ENCODE measurements at places on chromosomes 6 and 20. TPM values are rescaled to one million over a fixed set of nuclear protein-coding genes. Genes with fewer than 3 reads are reported as not detected.

GRCh38 chr6:151082079-151082478 lies 157.7 kb upstream of the AKAP12 start:
- DNase-seq, result no peak

DNA sequence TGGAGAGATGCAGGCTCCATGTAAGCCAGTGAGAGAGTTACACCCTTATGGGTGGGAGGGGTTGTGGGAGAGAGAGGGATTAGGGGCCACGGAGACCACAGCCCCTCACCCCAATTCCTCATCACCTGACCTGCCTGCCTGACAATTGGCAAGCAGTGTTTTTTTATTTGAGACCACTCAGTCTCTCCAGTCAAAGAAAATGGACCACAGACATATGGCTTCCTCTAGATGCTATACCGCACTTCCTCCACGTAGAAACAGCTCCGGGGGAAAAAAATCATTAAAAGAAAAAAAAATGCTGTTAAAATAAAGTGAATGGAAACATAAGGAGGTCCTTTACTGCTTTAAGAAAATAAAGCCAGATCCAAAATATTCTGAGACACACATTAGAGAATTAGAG lies 152.7 kb downstream of the MYLK4 start:
- no peak for DNase-seq

DNA sequence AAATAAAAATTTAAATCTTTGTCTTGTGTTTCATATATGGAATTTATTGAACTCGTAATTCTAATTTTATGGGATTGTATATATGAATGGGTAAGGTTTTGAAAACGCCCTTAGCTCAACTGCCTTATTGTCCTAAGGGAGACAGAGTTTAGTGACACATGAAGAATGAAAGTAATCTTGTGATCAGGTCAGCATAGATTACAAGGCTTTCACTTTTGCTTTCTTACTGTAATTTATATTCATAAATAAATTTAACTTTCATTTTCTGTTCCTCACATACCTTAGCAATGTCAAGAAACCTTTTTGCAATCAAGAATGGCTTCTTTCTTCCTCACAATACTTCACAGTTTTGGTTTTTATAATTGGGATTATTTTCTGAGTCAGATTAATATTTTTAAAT lies 14.4 kb downstream of the KPNA5 start:
- DNase-seq, result no peak

GRCh38 chr20:2080532-2081224 lies 20.9 kb upstream of the STK35 start:
- DNase-seq, result no peak

GRCh38 chr6:146785001-146785585 lies 186.3 kb downstream of the ADGB start:
- DNase-seq, result peak; percentile 54

- DNase-seq, result no peak
These were observed 45.4 kb downstream of the RARS2 start for GRCh38 chr6:87544474-87544735.

GRCh38 chr6:18070486-18070885 lies 52.0 kb downstream of the NHLRC1 start:
- DNase-seq, result no peak

DNA sequence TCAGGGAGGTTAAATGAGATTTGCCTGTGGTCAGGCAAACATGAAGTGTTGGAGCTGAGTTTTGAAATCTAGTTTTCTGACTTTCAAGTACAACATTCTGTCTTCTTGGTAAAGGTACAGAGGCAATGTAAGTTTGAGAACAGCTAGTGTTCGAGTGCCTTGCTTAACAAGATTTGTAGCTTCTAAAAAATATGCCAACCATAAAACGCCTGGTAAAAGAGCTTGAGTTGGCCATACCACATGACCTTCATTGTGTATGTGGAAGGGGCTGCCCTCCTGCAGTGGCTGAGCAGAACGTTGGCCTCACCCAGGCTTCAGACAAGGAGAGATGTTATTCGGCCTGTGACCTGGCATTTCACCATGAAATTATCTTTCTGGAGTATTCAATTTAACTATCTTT lies 86.5 kb downstream of the MAP7 start:
- DNase-seq, result no peak

DNA sequence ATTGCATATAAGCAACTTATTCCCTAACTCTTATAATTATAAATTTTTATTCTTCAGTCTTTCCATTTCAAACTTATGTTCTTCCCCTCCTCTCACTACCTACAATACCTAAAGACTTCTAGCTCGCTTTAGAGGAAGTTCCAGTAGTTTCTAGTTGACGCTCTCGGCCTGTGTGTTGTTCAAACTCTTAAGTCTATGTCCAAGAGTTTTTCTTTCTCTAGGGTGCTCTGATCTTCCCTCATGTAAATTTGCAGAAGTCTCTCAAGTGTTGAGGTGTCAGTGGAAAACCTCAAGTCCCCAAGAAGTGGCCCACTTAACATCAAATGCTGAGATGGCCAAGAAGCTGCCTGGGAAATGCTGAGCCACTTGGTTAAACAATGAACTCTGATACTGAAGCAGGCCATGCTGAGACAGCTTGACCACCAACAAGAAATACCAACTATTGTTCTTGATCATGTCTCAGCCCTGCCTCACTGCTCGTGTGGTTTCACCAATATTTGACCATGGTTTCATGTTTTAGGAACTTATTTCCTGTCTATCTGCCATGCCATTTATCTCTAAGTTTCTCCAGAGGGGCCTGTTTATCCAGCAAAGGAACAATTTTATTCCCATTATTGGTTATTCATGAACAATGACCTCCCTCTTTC lies 100.9 kb upstream of the TCF21 start:
- no peak for DNase-seq

- DNase-seq, result no peak
These were observed 324.2 kb upstream of the PREP start for GRCh38 chr6:105726902-105727655.

- peak; percentile 95 for DNase-seq
These were observed 139.2 kb upstream of the SASH1 start for GRCh38 chr6:148203281-148203925.

DNA sequence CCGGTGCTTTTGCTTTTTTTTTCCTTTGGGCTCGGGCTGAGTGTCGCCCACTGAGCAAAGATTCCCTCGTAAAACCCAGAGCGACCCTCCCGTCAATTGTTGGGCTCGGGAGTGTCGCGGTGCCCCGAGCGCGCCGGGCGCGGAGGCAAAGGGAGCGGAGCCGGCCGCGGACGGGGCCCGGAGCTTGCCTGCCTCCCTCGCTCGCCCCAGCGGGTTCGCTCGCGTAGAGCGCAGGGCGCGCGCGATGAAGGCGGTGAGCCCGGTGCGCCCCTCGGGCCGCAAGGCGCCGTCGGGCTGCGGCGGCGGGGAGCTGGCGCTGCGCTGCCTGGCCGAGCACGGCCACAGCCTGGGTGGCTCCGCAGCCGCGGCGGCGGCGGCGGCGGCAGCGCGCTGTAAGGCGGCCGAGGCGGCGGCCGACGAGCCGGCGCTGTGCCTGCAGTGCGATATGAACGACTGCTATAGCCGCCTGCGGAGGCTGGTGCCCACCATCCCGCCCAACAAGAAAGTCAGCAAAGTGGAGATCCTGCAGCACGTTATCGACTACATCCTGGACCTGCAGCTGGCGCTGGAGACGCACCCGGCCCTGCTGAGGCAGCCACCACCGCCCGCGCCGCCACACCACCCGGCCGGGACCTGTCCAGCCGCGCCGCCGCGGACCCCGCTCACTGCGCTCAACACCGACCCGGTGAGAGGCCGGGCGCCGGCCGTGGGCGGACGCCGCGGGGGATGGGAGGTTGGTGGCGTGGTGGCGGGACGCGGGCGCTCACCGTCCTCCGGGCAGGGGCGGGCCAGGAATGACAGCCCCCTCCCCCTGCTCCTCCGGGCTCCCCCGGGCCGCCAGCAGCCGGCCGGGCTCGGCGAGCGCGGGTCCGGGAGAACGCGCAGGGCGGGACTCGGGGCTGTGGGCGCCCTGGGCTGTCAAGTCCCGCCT lies 606 bp downstream of the ID4 start:
- no peak for DNase-seq

- no peak for DNase-seq
These were observed 138.0 kb downstream of the CARMIL1 start for GRCh38 chr6:25417046-25417605.

DNA sequence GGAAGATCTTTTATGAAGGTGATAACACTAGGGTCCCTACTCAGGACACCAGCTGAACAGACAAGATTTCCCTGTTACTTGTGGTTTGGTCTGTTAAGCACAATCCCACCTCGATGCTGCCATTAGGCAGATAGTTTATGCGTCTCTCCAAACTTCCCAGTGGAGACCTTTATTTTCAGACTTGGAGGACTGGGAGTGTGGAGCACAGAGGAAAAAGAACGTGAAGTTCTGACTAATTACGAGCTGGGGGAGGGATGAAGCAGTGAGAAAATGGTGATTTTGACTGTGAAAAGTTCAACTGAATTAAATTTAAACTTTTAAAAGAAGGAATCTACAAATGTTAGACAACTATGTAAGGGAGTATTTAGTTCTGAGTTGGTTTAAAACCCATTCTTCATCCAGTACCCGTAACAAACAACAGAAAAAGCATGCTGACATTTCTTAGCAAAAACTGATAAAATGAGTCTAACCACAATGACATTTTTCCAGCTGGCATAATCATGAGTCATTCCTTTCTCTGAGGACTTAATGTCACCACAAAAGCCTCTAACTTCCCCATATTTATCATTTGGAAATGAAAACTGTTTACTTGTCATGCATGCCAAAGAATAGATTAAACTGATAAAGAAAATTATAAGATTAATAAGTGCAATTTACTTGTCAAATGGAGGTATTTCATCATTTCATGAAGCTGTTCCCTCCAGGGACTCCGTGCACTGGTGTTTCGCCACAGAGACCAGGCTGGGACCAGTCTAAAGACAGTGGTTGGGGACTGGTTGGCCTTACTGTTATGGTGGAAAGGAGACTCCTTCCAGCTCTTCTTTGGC lies 113.3 kb upstream of the SSTR4 start:
- peak; percentile 94 for DNase-seq

- DNase-seq, result no peak
These were observed 19.3 kb downstream of the CITED2 start for GRCh38 chr6:139355172-139355571.

DNA sequence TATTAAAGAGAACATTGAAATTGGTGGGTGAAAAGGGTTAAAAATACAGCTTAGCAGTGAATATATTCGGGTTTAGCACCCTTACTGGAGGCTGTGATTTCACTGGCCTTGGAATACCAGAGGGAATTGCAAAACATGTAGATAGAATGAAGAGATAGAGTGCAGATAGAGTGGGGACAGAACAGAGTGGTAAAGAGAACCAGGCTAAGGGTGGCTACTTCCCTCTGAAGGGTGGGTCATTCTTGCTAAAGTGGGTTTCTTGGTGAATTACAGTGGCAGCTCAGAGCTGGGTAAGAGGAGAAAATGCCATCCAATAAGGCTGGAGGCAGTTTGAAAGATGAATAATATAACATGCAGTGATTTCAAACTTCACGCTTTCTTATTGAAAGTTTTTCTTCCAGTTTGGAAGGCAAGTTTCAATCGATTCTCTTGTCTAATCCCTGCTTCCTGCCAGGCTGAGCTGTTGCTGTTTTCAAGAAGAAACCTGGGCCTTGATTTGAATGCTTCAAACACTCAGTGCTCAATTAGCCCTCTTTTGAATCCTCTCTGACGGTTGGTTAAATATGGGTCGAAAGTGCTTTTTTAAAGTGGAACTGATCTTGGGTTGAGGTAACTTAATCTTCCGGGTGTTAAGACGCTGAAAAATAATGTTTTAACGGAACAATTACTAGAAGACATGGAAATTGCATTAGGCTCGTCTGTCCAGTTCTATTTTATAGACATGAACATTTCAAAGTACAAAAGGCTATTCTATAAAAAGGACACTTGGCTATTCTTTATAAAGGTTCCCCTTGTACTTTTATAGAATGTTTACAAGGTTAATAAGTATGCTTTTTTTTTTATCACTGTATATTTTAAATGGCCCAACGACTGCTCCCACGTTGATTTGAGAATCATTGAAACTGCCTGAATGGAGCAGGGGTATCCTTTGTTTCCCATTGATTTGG lies 203.3 kb downstream of the BCAS1 start:
- peak; percentile 41 for DNase-seq

- no peak for DNase-seq
These were observed 72.1 kb upstream of the PMEPA1 start for GRCh38 chr20:57781901-57782300.

DNA sequence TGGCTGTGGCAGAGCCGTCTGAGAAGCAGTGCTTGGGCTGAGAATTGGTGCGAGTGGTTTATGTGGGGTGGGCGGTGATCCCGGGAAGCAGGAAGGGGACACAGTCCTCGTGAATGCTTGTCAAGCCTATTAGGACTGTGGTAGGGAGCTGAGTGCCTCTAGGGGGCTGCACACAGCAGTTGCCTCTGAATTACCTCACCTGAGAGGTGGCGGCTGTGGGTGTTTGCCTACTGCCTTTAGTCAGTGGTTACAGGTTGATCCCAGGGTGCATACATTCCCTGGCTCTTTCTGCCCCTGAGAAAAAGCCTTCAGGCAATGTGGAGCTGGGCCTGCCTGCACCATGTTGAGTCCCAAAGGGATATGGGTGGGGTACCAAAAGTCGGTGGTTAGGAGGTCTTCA lies 5.2 kb downstream of the AP5S1 start:
- DNase-seq, result no peak

DNA sequence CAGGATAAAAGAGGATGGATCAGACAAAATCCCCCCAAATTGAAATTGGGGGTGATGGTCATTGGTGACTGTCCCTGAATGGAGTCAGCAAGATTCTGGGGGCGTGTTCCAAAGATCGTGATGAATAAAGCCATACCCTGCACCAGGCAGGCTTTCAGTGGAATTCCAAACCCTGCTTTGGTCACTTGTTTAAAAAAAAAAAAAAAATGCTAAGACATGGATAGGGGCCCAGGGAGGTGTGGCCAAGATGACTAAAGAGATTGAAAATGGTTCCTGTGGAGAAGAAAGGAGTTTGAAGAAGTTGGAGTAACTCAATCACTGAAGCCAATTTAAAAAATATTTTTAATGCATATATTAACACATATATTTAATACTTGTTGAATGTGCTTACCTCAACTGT lies 161.4 kb upstream of the KCNG1 start:
- DNase-seq, result no peak

SOX4 gene
- total RNA-seq, result 6.2 TPM

UST gene
- 4.9 TPM for total RNA-seq

PRR18 gene
- total RNA-seq, result not detected

RCAN2 gene
- total RNA-seq, result 0.58 TPM

PRELID3B gene
- 58.2 TPM for total RNA-seq

PI16 gene
- not detected for total RNA-seq

EYS gene
- 0.98 TPM for total RNA-seq

GLP1R gene
- not detected for total RNA-seq

MYCT1 gene
- not detected for total RNA-seq

ZSCAN23 gene
- total RNA-seq, result 1.9 TPM

Data from LHCN-M2 (cell line).